ENCODE measurements at places on chromosomes 13 and 19. TPM values are rescaled to one million over a fixed set of nuclear protein-coding genes. Genes with fewer than 3 reads are reported as not detected.
A peak's percentile ranks its signal among the peaks of the same experiment; 100 is the strongest.

DNA sequence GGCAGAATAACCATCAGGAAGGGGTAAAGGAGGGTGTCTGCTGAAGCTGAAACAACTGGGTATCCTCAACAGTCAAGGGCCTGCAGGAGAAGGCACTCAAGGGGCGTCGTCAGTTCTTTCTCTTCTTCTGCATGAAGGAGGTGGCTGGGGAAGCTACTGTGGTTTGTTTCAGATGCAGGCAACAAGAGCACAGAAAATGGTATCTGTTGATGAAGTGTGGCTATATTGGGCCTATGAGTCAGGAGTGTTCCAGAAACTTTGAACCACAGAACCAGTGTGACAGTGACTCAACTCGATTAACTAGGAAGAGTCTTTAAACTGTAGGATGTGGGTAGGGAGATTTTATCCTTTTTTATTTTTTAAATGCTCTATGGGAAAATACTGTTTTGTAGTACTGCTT, 686.3 kb downstream of the FGF9 start:
- H3K4me1 ChIP-seq, result peaks cover 5% of the 10 kb centered on the region
- no peak overlapping the region for H3K4me3 ChIP-seq
- DNase-seq, result peak; percentile 11
- no peak overlapping the region for H3K27ac ChIP-seq

GRCh38 chr13:100525453-100526317, 62.9 kb downstream of the GGACT start:
- DNase-seq, result no peak
- H3K27ac ChIP-seq, result no peak overlapping the region
- no peaks in the 10 kb centered on the region for H3K27me3 ChIP-seq
- H3K4me3 ChIP-seq, result no peak overlapping the region

GRCh38 chr13:52851137-52851962, 2.9 kb upstream of the PCDH8 start:
- H3K36me3 ChIP-seq, result peaks cover 14% of the 10 kb centered on the region
- peaks cover 68% of the 10 kb centered on the region for H3K27me3 ChIP-seq
- H3K4me3 ChIP-seq, result peak overlapping the region; percentile 58

POSTN gene
- total RNA-seq, result not detected

MZT1 gene
- total RNA-seq, result 28.6 TPM

- H3K27ac ChIP-seq, result no peak overlapping the region
- DNase-seq, result no peak
- no peaks in the 10 kb centered on the region for H3K27me3 ChIP-seq
- H3K4me3 ChIP-seq, result no peak overlapping the region
- H3K36me3 ChIP-seq, result no peaks in the 10 kb centered on the region
- H3K4me1 ChIP-seq, result no peaks in the 10 kb centered on the region
Measured at GRCh38 chr13:85825454-85825853, 26.2 kb upstream of the SLITRK6 start.

CCL25 gene
- not detected for total RNA-seq

- H3K27ac ChIP-seq, result no peak overlapping the region
- no peaks in the 10 kb centered on the region for H3K36me3 ChIP-seq
- H3K4me3 ChIP-seq, result no peak overlapping the region
Measured at GRCh38 chr13:24328145-24328544, 18.8 kb downstream of the C1QTNF9 start.

ZNF543 gene
- total RNA-seq, result 4.0 TPM

MAST1 gene
- total RNA-seq, result 1.7 TPM

DNA sequence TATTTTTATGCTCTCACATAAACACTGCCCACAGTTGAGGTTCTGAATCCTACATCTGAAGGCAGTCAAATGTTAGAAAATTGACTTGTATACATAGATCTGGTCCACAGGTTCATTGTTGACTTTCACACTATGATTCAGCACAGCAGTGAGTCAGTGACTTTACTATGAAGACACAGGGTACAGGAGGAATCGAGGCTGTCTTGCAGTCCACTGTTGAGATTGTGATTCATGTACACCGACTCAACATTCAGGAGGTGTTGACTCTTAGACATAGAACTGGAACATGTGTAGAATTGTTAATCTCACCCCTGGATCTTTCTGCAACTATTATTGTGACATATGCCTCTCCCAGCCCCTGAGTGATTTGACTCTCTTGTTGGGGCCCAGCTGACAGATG, 74.3 kb upstream of the ZNF43 start:
- no peaks in the 10 kb centered on the region for H3K4me1 ChIP-seq
- no peak for DNase-seq
- H3K36me3 ChIP-seq, result no peaks in the 10 kb centered on the region

DNA sequence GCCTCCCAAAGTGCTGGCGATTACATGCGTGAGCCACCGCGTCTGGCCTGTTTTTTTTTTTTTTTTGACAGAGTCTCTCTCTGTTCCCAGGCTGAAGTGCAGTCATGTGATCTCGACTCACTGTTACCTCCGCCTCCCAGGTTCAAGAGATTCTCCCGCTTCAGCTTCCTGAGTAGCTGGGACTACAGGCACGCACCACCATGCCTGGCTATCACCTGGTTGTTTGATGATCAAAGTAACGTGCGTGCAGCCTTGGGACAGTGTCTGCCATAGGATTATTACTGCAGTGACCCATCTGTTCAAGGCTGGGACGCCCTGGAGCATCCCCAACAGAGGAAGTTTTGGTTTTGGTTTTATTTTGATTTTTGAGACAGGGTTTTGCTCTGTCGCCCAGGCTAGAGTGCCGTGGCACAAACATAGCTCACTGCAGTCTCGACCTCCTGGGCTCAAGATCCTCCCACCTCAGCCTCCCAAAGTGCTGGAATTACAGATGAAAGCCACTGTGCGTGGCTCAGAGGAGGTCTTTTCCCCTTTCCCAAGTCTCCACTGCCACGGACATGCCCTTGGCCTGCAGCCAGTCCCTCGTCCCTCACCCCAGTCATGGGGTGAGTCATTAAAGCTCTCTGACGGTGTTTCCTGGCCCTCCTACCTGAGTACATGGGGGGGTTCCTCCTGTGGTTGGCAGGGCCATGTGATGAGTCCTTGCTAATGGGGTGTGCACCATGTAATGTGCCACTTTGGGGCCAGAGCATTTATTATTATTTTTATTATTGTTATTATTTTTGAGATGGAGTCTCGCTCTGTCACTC, 65.6 kb downstream of the IER2 start:
- H3K36me3 ChIP-seq, result no peaks in the 10 kb centered on the region
- peak overlapping the region; percentile 85 for H3K27ac ChIP-seq
- DNase-seq, result peak; percentile 54
- peak overlapping the region; percentile 77 for H3K4me3 ChIP-seq
- H3K4me1 ChIP-seq, result peaks cover 19% of the 10 kb centered on the region

SERPINE3 gene
- total RNA-seq, result not detected

DNA sequence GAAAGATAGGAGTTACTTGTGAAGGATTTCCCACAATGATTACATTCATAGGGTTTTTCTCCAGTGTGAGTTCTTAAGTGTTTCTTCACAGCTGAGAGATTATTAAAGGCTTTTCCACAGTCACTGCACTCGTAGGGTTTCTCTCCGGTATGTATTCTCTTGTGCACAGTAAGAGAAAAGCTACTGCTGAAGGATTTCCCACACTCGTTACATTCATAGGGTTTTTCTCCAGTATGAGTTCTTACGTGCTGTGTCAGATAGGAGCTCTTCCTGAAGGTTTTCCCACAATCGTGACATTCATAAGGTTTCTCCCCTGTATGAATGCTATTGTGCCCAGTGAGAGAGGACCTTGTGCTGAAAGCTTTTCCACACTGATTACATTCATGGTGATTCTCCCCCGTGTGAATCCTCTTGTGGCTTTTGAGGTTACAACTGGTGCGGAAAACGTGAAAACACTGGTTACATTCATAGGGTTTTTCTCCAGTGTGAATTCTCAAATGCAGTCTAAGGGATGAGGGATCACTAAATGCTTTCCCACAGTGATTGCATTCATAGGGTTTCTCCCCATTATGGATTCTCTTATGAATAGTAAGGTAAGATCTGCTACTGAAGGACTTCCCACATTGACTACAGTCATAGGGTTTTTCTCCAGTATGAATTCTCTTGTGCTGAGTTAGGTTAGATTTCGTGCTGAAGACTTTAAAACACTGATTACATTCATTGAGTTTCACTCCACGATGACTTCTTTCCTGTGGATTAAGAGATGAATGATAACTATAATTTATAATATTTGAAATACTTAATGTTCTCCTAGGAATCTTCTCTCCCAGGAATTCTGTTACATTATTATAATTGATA, 20.6 kb downstream of the ZNF558 start:
- H3K4me1 ChIP-seq, result no peaks in the 10 kb centered on the region
- no peak overlapping the region for H3K27ac ChIP-seq
- no peak overlapping the region for H3K4me3 ChIP-seq
- peaks cover 94% of the 10 kb centered on the region for H3K36me3 ChIP-seq
- no peaks in the 10 kb centered on the region for H3K27me3 ChIP-seq

DAND5 gene
- total RNA-seq, result 0.12 TPM

DNA sequence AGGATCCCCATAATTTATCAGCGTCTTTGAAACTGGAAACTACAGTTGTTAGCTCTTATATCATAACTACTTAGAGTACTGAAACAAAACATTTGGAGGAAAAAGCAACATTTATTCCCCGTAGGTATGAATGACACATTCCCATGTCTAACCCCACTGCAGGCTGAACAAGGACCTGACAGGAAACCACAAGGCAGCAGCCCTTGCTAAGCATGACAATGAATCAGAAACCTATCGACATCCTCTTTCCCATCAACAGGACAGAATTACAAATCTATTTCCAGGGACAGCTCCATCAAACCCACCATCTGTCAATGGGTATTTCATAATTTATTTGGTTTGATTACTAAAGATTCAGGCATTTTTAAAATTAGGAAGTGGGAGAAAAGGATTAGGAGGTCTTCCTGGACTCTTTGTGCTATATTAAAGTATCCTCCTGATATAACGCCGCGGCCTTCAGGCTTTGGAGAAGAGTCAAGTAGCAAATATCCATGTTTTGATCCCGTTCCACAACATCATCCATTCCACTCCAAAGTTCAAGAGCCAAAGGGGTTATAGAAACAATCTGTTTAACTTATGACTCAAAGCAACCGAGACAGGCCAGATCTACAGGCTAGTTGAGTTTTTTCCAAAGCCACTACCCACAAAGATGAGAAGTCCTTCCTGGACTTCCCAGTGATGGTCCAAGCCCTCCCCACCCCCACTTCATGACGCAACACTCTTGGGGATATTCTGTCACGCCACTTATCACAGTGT, 51.1 kb downstream of the FAM216B start:
- H3K4me1 ChIP-seq, result peaks cover 4% of the 10 kb centered on the region
- H3K36me3 ChIP-seq, result no peaks in the 10 kb centered on the region
- H3K27ac ChIP-seq, result no peak overlapping the region
- no peak for DNase-seq

- peaks cover 83% of the 10 kb centered on the region for H3K4me1 ChIP-seq
- H3K27ac ChIP-seq, result peak overlapping the region; percentile 82
Measured at GRCh38 chr13:99295488-99296252, 11.5 kb downstream of the GPR183 start.

RAD23A gene
- 194 TPM for total RNA-seq

TMEM143 gene
- 17.1 TPM for total RNA-seq

DNA sequence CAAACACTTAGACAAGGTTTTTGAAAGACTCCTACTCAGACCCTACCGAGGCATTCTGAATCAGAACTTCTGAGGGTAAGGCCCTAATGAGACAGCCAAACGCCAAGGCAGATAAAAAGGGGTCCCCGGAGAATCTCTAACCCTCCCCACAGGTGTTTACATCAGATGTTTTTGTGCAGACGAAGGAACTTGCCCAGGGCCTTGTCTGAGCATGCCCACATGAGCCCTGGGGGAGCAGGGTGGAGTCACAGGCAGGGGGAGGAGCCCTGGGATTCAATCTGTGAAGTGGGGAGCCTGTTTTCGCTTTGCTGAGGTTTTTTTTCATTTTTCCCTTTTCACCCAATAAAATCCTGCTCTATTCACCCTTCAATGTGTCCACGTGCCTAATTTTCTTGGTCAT, 61.6 kb upstream of the MED4 start:
- H3K36me3 ChIP-seq, result no peaks in the 10 kb centered on the region
- peak; percentile 84 for DNase-seq
- peak overlapping the region; percentile 95 for H3K27ac ChIP-seq
- H3K4me1 ChIP-seq, result peaks cover 87% of the 10 kb centered on the region
- H3K27me3 ChIP-seq, result no peaks in the 10 kb centered on the region

GRCh38 chr19:55673465-55673864, 1.6 kb upstream of the EPN1 start:
- DNase-seq, result no peak
- peak overlapping the region; percentile 21 for H3K4me3 ChIP-seq
- no peaks in the 10 kb centered on the region for H3K27me3 ChIP-seq
- peaks cover 48% of the 10 kb centered on the region for H3K4me1 ChIP-seq
- peak overlapping the region; percentile 55 for H3K27ac ChIP-seq

DNA sequence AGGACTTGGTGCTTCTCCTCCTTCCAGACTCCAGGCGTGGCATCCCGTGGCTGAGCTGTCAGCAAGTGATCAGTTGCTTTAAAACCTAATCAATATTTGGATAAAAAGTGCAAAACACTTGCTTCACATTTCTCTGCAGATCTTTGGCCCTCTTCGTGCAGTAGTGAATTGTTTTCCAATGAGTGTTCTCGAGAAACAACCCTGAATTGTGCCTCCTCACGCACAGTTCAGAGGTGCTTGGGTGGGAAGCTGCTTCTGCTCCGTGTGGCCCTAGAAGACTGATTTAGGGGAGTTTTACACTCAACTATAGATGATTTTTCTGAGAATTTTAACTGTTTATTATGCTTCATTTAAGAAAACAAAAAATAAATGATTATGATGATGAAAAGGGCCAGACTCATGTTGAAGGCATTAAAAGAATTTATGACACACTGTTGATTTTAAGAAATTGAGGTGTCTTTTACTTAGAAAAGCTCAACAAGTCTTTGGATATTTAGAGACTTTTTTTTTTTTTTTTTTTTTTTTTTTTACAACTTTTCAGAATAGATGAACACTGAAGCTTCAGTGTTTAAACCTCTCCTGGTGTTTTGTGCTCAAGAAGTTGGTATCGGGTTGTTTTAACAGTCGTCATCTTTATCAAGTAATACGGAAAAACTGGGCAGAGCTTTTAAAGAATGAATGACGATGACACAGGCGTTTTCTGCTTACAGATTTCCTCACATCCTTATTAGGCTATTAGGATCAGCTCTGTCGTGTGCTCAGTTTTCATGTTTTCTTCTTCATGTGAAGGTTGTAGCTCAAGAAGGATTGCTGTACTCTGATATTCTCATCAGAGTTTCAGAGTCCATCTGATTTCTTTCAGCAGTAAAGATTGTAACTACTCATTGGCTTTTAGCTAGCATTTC, 39.5 kb upstream of the TEX29 start:
- no peak overlapping the region for H3K4me3 ChIP-seq
- peaks cover 60% of the 10 kb centered on the region for H3K36me3 ChIP-seq
- no peak overlapping the region for H3K27ac ChIP-seq
- no peaks in the 10 kb centered on the region for H3K27me3 ChIP-seq
- DNase-seq, result no peak

ZNF850 gene
- 6.7 TPM for total RNA-seq

All from activated CD4-positive, alpha-beta memory T cell treated with anti-CD3 and anti-CD28 coated beads for 36 hours (primary cell).